Colonic mucosa (tissue), 4 donors: ENCODE measurements at places on chromosomes 5 and 9. TPM values are rescaled to one million over a fixed set of nuclear protein-coding genes. Genes with fewer than 3 reads are reported as not detected.

PCDHGB5 gene
- 3.1 TPM for total RNA-seq

GRCh38 chr5:132759114-132760048 is 12.2 kb downstream of the CCNI2 start:
- no peak for DNase-seq

GRCh38 chr5:39201160-39201780 is 18.1 kb downstream of the FYB1 start:
- DNase-seq: no peak

GRCh38 chr5:181245427-181246275 is 1.9 kb upstream of the RACK1 start:
- DNase-seq: no peak

DNA sequence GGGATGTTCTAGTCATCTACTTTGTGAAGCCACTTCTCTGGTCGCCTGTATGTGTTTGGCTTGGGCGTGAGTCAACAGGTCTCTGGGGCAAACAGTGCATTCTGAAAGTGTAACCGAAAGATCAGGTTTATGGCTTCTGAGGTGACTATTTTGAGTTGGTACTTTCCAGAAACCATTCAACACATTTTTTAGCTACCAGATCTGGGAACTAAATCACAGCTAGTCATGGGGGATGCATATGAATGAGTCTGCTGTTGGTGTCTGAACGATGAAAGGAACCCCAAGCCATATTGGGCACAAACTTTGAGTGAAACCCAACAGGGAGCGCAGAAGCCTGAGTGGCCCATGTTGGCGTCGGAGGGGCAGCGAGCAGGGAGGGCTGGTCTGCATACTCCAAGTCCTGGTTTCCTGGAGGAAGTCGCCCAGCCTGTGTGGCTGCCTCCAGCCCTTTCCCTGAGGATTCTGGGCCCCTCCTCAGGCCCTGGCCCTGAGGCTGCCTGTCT is 35.3 kb downstream of the UBE2QL1 start:
- DNase-seq: no peak

DNA sequence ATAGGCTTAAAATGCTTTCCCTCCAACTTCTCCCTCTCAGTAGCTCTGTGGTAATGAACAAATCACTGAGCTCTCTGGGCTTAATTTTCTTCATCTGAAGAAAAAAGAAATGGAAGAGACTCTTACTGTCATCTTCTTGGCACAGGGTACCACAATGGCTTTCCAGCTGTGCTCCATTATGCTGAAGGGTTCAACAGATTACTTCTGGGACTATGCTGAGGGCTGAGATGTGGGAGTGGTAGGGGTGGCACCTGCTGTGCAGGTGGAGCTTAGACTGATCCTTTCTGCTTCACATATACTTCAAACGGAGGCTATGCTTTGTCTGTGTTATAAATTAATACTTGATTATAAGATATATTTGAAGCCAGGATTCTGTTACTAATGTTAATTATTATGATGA is 840.2 kb upstream of the C9orf72 start:
- no peak for DNase-seq

- no peak for DNase-seq
Observed at GRCh38 chr9:133762488-133763271, 24.5 kb upstream of the SARDH start.

DNA sequence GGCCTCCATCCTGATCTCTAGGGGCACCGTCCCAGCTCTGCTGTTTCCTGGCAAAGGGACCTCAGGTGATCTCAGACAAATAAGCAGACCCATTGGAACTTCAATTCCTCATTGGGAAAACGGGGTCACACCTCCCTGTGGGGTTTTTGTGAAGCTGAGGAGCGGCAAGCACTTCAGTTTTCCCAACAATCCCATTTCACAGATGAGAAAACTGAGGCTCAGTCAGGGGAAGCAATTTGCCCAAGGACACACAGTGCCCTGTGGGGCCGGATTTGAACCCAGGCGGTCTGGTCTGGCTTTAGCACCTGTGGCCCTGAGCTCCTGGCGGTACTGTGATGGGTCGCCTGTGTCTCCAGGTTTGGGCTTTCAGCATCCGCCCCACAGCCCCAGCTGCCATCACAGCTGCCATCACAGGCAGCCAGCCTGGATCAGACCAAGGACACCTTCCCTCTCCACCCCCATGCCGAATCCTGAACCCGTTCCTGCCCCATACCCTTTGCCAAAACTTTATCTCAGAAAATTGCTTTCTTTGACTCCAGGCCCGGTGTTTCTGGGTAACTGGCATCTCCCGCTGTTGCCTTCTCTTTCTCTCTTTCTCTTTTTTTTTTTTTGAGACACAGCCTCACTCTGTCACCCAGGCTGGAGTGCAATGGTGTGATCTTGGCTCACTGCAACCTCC is 26.4 kb downstream of the NCS1 start:
- no peak for DNase-seq

- DNase-seq: no peak
Observed at GRCh38 chr5:117262572-117263131, 688.0 kb upstream of the SEMA6A start.

SLC34A3 gene
- not detected for total RNA-seq

GRCh38 chr5:56589481-56589860 is 225.9 kb upstream of the MAP3K1 start:
- DNase-seq: no peak

GRCh38 chr9:123373447-123373923 is 17.5 kb downstream of the CRB2 start:
- no peak for DNase-seq

GRCh38 chr5:22352493-22352892 is 500.7 kb downstream of the CDH12 start:
- no peak for DNase-seq

DNA sequence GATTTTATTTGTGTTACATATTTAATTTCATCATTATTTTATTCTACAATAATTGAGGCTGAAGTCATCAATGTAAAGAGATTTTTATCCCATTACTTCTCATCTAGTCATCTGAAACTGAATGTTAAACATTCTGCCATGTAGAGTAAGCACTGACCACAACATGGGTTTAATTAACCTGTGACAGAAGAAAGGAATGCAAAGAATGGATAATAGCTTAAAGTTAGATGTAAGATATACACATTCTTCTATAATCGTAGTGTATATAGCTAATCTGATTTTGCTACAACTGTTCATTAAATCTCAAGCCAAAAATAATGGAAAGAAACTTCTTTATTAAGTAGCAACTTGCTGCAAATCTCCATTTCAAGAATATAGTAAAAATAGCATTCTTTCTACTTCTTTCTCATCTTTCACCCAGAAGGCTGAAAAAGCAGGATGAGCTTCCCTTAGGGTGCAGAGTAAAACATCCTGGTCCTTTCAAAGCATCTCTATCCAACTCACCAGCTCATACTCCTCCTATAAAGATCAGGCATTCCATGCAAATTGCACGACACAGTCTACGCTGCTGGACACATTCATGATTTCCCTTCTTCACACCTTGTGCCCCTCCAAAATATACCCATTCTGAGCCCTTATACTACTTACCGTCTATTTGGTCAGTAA is 115.2 kb downstream of the EFNA5 start:
- no peak for DNase-seq

DMRTA1 gene
- total RNA-seq: 1.2 TPM

DNA sequence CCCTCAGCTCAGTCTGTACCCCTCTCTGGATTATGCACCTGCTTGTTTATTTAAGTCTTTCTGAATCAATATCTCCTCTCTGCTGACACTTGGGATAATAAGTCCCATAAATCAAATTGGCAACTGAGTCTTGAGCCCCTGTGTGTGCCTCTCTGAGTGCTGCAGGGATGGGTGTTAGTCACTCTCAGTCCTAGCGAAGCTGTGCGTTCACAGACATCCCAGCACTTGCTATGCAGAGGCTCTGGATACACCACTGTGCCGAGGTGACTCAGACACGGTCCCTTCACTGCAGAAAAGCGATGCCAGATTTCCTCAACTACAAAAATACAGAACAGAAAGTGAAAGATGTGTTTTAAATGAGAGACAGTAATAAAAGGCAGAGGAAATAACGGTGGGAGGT is 4.1 kb upstream of the KCNMB1 start:
- DNase-seq: no peak

ANXA2R gene
- 1.3 TPM for total RNA-seq

DNA sequence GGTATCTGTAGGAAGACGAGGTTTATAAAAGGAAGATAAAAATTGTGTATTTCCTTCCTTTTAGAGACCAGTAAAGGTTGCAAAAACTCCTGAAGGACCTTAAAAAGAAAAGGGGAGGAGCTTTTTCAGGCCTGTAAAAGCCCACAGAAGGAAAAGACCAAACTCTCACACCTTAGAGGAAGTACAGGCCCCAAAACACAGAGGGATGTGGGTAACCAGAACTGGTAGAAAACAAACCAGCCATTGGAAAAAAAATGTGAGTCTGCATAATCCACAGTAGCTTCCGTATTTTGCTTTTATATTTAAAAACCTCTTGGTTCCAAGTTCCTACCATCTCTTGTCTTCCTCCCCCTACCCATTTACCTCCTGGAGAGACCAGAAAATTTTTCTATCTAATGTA is 8.5 kb downstream of the GIN1 start:
- DNase-seq: no peak

GFRA3 gene
- 1.8 TPM for total RNA-seq

- no peak for DNase-seq
Observed at GRCh38 chr5:60972231-60972630, 27.2 kb downstream of the NDUFAF2 start.

DNA sequence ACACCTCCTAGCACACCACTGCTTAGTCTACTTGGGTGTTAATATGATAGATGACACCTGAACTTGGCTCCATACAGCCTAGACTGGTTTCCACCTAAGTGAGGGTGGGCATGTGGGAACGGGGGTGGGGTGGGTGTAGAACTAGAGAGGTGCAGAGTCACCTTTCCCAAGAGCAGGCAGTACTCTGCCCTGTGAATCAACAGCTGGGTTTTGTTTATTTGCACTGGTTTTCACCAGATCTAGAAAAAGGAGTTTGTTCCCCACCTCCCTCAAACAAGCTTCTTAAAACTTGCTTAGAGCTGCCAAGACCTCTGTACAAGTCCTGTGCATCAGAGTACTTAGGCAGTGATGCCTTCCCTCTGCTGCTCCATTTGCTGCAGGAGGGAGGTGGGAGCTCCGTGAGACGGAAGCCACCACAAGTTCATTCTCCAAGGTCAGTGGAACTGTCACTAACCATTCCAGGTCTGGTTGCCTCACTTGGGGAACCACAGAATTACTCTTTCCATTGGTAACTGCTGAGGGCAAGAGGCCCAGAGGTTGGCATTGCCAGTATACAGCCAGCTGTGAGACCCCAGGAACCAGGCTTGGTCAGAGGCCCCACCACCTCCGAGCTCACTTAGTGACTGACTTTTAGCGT is 163.5 kb downstream of the NR3C1 start:
- no peak for DNase-seq

DNA sequence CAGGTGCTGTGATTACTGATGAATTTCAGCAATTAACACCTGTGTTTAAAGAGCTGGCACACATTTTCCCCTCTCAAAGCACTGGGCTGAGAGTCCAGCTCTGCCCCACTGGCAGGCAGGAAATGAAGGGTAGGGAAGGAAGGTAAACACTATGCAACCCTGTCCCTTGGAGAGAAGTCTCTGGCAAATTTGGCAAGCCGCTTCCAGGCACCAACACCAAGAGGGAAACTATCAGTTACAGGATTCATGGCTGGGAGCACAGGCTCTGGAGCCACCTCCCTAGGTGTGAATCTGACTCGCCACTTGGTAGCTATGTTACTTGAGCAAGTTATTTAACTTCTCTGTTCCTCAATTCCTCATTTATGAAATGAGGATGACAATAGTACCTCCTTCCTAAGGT is 3.3 kb downstream of the ANKS6 start:
- no peak for DNase-seq

- DNase-seq: no peak
Observed at GRCh38 chr5:143976055-143976454, 164.1 kb downstream of the HMHB1 start.

FOXD1 gene
- total RNA-seq: 0.24 TPM

- DNase-seq: no peak
Observed at GRCh38 chr9:107681988-107682387, 192.4 kb upstream of the KLF4 start.

TMEM171 gene
- total RNA-seq: 121 TPM

DCP2 gene
- total RNA-seq: 48.2 TPM

ABL1 gene
- 86.0 TPM for total RNA-seq

IL13 gene
- total RNA-seq: not detected

GRCh38 chr9:69085569-69086283 is 50.2 kb downstream of the FXN start:
- no peak for DNase-seq

- no peak for DNase-seq
Observed at GRCh38 chr9:111066468-111066867, 28.2 kb upstream of the LPAR1 start.

SLC25A2 gene
- 0.21 TPM for total RNA-seq

- no peak for DNase-seq
Observed at GRCh38 chr5:169895926-169896325, 84.4 kb downstream of the INSYN2B start.

DNA sequence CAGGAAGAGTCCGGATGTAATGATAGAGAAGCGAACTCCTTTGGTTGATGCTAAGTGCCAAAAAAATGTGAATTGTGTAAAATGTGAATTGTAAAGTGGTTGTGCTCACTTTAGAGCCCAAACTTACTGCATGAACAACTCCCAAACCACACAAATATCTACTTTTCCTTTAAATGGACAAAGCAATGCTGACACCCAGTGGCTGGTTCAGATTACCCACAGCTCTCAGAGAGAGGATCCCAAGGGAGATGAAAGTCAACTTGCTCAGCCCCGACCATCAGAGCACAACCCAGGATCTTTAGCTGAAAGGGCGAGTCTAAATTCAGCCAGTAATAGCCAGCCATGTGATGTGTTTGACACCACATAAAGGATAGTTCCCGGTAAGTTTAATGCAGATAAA is 133.7 kb downstream of the NMUR2 start:
- no peak for DNase-seq

ITK gene
- 2.5 TPM for total RNA-seq

- no peak for DNase-seq
Observed at GRCh38 chr5:56807679-56808078, 7.7 kb upstream of the MAP3K1 start.

DNA sequence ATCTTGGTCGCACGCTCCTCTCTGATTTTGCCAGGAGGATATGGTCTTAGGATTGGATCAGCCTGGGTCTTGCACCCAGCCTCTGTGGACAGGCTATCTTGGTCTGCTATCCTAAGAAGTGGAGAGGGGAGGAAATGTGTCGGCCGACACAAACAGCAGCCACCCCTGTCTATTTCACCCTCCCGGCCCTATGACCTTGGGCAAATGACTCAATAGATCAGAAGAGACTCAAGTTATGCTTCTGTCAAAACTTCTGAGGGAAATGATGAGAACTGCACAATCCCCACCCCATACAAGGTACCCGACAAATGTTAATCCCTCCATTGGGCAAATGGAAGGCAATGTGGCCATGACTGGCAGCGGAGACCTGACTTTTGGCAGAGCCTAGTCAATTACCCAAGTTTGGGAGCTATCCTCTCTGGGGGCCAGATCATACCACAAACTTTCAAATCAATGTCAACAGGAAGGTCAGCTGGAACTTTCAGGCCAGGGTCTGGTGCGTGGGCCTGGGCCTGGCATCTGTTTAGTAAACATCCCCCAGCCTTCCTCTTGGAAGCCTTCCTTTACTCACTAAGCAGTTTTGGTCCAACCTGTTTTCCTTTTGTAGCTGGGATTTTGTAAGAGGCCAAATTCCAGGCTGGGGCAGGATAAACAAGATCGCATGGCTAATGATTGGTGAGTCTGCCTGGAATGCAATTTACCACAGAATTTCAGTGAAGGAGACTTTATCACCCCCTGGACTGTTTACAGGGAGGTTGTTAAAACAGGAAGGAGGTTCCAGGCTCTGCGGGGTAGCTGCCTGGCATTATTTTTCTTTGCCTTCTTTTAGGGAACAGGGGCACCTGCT is 64.2 kb upstream of the CPEB4 start:
- peak; percentile 70 for DNase-seq
